NCI-H226 (cell line): ENCODE measurements at places on chromosomes 2 and 18.
A peak's percentile ranks its signal among the peaks of the same experiment; 100 is the strongest.

- DNase-seq, result no peak
These were observed 19.4 kb upstream of the NCOA1 start for GRCh38 chr2:24471662-24472061.

- DNase-seq, result peak; percentile 93
These were observed 10.2 kb downstream of the PROKR1 start for GRCh38 chr2:68653538-68653982.

DNA sequence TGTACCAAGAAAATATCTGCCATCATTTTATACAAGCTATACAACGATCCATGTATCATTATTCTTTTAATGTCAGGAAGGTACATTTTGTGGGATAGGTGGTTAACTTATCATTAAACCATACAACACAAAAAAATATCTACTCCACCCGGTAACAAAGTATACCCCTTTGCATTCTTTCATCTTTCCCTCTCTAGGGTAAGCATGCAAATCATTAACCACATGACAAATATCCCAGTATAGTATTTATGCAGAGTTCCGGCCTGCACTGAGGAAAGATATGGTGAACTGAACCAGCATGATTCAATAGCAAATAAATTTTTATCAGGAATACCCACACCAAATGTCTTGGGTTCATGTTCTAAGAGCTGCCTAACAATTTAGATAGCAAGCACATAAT is 22.5 kb upstream of the SULT1C2 start:
- no peak for DNase-seq

DNA sequence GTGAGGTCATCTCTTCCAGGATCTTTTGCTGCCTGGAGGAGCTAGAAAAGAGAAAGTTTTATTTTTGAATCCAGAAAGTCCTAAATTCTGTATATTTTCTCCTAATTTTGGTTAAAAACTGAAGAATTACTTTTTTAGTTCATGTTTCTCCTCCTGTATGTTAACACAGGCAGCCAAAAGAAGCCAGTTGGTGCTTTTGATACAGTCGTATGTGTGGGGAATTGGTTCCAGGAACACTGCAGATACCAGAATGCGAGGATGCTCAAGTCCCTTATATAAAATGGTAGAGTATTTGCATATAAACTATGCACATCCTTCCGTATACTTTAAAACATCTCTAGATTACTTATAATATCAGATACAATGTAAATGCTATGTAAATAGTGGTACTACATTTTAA is 22.6 kb upstream of the ADAM23 start:
- no peak for DNase-seq

DNA sequence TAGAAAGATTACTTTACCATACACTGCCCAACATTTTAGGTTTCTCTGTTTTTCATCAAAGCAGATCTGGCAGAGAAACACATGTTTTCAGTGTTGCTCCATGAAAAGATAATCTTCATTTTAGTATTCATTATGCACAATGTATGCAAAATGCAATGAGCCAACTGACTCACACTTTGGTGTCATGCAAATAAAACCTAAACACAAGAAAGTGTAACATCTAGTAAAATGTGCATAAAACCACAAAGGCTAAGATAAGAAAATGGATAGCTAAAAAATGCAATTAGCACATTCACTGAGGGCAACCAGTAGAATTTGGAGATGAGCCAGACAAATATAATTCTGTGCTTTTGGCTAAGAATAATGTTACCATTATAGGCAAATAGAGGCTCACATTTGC is 203.5 kb upstream of the UBE2E3 start:
- DNase-seq, result peak; percentile 57

DNA sequence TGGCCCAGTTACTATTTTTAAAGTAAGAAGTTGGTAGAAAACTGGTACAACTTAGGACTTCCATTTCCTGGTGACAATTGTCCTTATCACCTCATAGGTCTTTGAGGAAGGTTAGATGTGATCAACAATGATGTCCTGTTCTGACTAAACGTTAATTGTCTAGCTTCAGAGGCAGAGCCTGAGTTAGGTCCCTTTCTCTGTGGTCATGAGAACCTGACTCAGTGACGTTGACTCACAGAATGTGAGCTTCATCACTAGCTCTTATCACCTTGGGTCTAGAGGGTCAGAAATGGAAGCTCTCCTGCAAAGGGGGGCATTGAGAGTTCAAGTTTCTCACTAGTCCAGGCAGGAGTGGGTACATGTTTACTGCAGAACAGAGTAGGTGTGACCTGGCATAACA is 60.6 kb upstream of the ATP8B1 start:
- no peak for DNase-seq

DNA sequence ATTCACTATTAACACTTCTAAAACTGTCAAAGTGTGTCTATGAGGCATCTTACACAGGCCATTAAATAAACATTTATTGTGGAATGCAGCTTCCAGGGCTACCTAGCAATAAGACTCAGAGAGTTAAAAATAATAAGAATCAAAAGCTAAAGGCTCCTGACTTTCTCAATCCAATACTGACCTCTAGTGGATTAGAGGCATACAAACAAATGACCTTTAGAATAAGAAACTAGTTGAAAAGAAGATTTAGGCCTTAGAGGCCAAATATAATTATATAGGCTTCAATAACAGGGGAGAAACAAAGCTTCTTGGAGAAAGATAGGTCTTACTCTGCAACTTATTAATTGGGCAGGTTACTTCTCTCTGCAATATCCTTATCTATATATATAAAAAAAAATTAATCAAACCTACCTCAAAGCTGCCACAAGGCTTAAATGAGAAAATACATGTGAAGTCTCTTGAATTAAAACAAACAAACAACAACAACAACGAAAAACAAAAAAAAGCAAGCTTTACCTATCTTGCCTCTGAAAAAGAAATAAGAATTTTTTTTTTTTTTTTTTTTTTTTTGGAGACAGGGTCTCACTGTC is 246.1 kb downstream of the EXOC6B start:
- peak; percentile 27 for DNase-seq

DNA sequence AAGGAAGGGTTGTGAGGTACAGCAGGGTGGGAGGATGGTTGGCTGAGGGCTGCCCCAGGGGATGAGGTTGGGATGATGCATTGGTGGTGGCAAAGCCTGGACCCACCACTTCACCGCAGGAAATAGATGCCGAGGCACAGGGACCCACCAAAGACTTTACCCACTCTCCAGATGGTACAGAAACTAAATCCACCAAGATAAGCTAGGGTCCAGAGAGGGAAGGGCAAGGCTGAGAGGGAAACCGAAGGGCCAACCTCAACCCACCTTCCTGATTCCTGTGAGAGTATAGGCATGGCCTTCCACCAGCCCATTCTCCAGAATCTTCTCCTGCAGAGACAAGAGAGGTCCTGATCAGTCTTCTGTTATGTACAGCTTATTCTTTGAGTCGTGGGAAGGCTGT is 18.1 kb downstream of the CAPN14 start:
- no peak for DNase-seq

DNA sequence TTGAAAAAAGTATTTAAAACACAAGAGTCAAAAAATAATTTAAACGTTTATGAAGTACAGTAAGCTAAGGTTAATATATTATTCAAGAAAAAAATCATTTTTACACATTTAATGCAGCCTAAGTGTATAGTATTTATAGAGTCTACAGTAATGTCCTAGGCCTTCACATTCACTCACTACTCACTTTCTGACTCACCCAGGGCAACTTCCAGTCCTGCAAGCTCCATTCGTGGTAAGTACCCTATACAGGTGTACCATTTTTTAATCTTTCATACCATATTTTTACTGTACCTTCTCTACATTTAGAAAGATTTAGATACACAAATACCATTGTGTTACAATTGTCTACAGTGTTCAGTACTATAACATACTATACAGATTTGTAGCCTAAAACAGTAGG is 20.9 kb upstream of the RPRD1A start:
- DNase-seq, result no peak

DNA sequence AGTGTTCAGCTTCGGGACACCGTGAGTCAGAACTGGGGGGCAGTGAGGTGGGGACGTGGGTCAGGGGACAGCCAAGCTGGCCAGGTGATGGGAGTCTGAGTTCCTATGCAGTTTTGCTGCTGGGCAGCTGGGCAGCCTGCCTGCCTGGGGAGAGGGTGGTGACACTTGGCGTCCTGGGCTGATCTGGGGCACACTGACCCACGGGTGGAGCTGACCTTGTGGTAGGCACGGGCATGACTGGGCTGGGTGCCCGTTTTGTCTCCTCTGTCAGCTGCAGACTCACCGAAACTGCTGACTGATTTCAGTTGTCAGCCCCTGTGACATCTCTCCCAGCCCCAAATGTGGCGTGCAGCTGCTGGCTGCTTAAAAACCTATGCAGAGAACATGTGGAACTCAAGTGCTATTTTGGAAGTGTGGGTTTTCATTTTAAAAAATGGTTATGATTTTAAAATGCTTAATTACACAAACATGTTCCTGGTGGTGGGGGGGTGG is 32.6 kb upstream of the E2F6 start:
- DNase-seq, result no peak

DNA sequence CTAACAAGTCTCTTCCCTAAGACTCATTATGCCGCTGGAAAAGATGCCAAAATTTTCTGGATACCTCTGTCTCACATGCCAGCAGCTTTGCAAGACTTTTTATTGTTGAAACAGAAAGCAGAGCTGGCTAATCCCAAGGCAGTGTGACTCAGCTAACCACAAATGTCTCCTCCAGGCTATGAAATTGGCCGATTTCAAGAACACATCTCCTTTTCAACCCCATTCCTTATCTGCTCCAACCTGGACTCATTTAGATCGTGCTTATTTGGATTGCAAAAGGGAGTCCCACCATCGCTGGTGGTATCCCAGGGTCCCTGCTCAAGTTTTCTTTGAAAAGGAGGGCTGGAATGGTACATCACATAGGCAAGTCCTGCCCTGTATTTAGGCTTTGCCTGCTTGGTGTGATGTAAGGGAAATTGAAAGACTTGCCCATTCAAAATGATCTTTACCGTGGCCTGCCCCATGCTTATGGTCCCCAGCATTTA is 26.3 kb downstream of the DHRS9 start:
- peak; percentile 98 for DNase-seq

- no peak for DNase-seq
These were observed 37.5 kb downstream of the MAP4K3 start for GRCh38 chr2:39399570-39399969.

DNA sequence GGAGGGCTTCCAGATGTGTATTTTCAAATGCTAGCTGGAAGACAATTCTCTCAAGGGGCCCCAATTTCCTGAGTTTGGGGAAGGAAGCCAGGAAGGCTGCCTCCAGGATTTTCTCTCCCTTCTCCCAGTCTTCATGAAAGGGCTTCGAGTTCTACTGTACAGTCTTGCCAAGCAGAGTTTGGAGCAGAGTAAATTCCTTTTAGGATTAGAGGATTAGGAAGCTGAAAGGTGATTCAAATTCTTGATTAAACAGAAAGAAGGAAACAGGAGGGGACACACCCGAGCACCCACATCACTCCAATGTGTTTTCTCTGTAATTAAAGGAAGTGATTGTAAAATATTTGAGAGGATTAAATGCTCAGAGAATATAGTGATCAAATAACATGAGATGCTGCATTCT is 217.8 kb downstream of the SETBP1 start:
- DNase-seq, result no peak

- no peak for DNase-seq
These were observed 1.9 kb downstream of the SS18 start for GRCh38 chr18:26088487-26088886.

DNA sequence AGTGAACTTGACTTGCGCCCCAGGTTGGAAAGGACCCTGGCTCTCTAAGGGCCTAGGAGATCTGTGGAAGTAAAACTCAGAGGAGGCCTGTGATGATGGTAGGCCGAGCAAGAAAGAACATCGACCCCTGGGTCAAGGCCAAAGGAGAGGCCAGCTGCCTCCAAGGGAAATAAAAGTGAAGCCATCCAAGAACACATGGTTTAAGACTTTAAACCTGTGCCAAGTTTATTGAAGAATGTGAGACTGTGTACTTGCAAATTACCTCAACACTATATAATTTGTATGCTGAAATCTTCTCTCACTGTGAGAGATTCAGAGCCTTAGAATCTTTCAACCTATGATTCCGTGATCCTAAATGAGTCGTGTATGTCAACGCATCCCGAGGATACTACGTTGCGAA is 40.7 kb upstream of the COBLL1 start:
- no peak for DNase-seq

DNA sequence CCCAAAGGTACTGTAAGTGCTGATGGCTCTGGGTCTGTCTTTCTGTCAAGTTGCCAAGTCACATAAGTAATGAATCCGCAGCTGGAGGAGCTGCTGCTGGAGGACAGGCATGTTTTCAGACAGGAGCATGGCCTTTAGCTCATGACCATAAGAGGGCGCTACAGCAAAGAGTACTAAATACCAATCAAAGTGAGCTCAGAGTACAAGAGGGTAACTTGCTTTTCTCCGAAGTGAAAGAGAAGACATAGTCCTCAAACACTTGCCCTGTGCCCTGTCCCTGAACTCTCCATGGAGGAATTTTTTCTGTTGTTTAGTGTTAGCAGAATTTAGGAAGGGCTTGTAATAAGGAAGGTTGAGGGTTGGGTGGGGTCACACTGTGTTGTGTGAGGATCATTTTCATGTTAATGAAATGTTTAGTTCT is 58.0 kb upstream of the EML6 start:
- DNase-seq, result no peak

DNA sequence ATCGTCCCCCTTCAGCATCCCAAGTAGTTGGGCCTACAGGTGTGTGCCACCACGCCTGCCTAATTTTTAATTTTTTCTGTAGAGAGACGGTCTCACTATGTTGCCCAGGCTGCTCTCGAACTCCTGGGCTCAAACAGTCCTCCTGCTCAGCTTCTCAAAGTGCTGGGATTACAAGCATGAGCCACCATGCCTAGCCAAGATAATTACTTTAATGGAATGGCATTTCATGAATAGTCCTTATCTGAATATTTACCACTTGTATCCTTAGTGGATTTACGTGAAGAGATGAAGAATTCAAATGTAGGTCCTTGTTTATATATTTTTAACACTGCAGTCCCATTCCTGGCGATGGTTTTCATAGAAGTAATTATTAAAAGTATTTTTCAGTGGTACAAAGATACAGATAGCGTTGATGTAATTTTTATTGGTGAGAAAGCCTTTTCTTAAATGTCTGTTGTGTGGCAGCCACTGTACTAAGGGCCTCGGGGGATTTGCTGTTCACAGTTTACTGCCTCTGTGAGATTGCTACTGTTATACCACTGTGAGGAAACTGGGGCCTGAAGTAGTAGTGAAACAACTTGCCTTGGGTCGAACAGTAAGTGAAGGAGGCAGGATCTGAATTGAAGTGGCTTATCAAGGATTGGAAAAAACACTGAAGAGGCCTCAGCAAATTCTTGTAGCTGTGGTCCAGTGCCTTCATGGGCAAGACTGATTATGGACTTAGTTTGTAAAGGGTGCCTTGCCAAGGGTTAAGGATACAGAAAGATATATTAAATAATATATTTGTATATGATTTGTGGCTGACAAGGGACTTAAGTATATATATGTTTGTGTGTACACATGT is 151.2 kb downstream of the PRPF40A start:
- no peak for DNase-seq

- DNase-seq, result no peak
These were observed 134.6 kb downstream of the MAP4K4 start for GRCh38 chr2:101832114-101832513.

DNA sequence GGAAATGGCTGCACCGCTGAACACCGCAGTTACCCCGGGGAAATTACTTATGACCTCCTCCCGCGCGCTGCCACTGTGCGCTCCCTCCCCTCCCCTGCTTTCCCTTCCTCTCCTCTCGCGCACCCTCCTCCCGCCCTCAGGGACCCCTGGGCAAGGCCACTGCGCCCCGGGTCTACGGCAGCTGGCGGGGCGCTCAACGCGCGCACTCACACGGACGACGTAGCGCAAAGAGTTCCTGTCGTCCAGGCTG is 7.9 kb downstream of the ALPP start:
- no peak for DNase-seq

- DNase-seq, result peak; percentile 76
These were observed 21.9 kb upstream of the MGAT5 start for GRCh38 chr2:134231965-134232340.
